ENCODE measurements at places on chromosomes 11 and 22.

- DNase-seq: no peak
Measured at GRCh38 chr11:57653163-57653562, 3.5 kb upstream of the YPEL4 start.

- peak; percentile 63 for DNase-seq
Measured at GRCh38 chr22:45934659-45935341, 42.2 kb downstream of the WNT7B start.

DNA sequence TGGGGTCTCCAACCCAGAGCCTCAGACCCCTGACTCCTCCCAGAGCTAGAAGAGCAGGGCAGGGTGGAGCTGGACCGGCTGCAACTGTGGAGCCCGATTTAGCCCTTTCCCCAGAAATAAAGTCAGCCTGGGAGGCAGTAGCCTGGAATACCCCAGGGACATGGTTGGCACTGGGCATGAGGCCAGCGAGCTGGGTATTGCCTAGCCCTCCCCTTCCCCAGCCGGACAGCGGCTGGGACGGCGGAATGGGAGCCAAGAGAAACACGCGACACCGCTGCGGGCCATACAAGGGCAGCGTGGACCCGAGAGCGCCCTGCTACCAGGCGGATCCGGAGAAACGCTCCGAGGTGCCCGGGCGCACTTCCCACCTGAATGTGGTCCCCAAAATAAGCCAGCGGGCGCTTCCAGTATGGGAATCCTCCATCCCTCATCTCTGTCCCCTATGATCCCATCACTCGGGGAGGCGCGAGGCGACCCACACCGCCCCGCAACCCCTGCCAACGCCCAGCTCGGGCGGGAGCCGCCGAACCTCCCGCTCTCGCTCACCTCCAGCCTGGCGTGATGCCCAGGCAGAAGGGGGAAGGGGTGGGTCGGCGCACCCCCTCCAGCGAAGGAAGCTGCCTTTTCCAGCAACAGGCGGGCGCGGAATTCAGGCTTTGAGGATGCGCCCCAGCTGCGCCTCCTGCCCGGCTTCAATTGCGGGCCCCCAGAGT is 758 bp downstream of the MCAM start:
- DNase-seq: peak; percentile 77

DNA sequence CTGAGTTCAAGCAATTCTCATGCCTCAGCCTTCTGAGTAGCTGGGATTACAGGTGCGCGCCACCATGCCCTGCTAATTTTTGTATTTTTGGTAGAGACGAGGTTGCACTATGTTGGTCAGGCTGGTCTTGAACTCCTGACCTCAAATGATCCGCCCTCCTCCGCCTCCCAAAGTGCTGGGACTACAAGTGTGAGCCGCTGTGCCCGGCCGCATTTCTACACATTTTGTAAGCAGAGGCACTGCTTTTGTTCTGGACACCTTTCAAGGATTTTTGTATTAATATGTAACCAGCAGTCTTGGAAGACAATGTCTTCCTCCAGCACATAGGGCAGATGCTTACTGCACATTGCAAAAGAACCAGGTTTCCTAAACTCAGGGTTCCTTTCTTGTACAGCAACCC is 11.4 kb upstream of the VSIG10L2 start:
- DNase-seq: no peak

GRCh38 chr11:1706634-1707400 is 9.8 kb downstream of the KRTAP5-6 start:
- no peak for DNase-seq

DNA sequence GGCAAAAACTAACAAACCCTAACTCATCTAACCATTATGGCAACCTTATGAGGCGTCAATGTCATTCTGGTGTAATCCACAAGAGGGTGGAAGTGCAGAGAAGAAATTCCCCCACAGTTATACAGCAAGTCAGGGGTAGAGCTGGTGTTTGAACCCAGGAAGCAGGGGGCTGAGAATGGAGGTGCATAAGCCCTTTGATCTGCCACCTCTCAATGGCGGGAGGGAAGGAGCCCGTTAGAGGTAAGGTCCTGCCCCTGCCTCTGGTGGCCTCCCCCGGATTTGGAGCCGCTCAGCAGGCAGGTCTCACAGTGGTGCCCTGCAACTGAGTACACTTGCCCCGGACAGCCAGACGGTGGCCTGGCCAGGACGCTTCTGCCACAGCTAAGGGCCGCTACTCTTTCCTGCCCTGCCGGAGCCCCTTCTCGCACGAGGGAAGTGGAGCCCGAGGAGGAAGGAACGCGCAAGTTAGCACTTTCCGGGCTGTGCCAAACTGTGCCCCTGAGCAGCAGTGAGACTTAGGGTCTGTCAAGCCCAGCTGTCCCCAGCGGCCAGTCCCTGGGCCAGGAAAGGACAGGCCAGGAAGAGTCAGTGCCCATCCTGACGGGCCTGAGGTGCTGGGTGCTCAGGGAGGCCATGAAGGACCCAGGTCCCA is 1.1 kb downstream of the FXYD2 start:
- no peak for DNase-seq

GRCh38 chr11:22539821-22540256 is 85.8 kb downstream of the FANCF start:
- peak; percentile 21 for DNase-seq

GRCh38 chr11:67468759-67469507 is at the start of gene TMEM134:
Gene TMEM134 (minus strand): TSS chr11:67469251. CDS start chr11:67469192, 59 bp downstream.
- peak; percentile 90 for DNase-seq

- DNase-seq: no peak
Measured at GRCh38 chr11:121833970-121834369, 282.0 kb downstream of the BLID start.

DNA sequence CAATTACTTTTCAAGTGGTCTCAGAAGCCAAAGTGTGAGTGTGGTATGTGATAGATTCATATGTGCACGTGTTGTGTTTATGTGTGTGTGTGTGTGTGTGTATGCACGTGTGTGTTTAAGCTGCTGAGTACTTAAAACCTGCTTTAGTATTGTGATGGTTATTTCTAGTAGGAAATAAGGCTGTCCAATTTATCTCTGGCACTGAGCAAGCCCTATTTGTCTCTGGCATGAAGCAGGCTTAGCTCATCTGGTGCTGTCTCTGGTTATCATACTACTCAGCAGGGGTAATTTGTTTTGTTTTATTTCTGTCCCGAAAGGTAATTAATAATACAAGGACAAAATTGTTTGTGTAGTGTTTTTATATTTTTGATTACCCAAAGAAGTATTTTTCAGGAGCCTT is 333.7 kb downstream of the FAT3 start:
- DNase-seq: peak; percentile 85
